Kidney glomerular epithelial cell (primary cell): ENCODE measurements at places on chromosomes 12 and 14.
A peak's percentile ranks its signal among the peaks of the same experiment; 100 is the strongest.

DNA sequence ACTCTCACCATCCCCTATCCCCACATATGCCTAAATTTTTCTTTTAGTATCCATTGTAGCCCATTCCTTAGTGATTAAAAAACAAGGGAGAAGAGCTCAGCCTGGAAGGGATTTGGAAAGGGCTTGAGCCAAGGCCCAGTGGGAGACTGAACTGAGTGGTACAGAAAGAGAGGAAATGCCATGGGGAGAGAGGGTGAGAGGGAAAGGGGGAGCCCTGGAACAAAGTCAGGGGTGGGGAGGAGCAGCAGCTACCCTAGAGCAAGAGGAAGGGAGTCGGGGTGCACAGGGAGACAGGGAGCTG lies 2.6 kb upstream of the ATN1 start:
- no peak for DNase-seq

DNA sequence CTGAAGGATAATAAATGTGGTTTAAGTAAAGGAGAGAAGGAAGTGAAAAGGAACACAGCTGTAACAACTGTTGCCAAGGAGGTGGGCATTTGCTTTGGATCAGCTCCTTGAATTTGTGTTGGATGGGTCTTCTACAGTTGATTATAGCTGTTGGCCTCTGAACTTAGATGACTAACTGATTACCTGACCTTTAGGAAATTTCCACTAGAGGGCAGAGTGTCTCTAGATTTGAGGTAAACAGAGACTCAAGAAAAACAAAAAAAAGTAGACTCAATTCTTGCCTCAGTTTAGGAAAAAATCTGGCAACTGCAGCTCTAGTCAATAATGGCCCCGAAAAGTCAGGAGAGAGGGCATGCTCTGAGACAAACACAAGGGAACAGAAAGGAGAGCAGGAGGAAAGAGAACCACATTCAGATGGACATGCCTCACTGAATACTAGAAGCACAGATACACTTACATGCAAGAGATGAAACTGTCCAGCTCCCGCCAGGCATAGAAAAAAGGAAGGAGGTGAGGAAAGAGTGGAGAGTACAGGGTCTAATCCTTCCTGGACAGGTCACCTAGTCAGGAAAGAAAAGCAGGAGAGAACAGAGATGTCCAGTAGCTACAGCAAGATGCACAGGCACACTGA lies 20.6 kb downstream of the COX14 start:
- DNase-seq, result peak; percentile 26

DNA sequence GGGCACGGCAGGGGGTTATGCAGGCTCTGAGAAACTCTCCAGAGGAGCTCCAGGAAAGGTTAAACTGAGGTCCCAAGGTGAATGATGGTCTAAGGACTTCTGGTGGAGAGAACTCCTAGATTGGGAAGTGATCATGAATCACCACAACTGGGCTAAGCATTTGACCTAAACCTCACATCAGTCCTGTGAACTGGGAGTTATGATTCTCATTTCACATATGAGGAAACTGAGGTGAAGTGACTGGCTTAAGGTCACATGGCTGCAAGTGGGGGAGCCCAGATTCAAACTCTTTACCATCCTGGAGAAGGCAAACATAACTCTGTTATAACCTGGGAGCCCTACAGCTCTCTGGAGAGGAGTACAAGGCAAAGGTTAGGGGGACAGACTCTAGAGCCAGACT lies 4.2 kb downstream of the RARG start:
- DNase-seq, result no peak

GRCh38 chr14:87286191-87286590 lies 706.8 kb downstream of the GALC start:
- no peak for DNase-seq

GRCh38 chr14:86050072-86050683 lies 520.2 kb downstream of the FLRT2 start:
- no peak for DNase-seq

GRCh38 chr12:110599334-110599733 lies 14.6 kb upstream of the TCTN1 start:
- DNase-seq, result no peak

- DNase-seq, result no peak
Measured at GRCh38 chr12:125222876-125223275, 157.6 kb downstream of the AACS start.

DNA sequence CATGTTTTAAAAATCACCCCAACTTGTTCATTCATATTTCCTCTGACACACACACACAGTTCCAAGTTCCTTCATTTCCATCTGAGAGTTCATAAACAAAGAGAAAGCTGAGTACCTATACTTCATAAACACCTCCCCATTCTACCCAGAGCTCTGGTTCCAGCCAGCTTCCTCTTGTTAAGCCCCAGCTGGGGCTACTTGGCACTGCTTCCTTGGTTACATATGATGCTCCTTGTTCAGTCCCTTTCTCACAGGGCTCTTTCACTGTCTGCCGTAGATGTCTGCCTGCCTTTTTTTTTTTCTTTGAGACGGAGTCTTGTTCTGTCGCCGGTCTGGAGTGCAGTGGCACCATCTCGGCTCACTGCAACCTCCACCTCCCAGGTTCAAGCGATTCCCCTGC lies 77.5 kb downstream of the COX16 start:
- no peak for DNase-seq

- peak; percentile 40 for DNase-seq
Measured at GRCh38 chr12:26833743-26834490, 923 bp upstream of the ITPR2 start.

DNA sequence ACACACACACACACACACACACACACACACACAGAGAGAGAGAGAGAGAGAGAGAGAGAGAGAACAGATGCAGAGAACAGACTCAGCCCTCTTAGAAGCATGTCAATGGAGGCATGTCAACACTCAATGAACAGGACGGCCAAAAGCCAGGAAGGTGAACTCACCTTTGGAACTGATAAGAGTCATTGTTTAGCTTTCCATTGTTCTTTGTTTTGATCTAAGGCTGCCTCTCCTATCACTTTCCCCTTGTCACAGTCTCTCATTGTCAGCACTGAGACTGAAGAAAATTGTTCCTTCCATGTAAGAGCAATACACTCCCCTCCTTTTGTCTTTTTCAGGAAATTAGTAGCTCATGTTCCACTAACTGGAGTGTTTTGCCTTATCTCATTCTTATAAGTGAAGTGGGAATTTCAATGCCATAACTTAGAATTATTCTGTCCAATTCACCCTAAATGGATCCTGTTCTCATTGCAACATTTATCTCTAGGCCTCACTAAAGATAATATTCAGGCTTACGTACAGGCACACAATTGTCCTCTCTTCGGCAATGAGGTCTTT lies 218.0 kb downstream of the DUSP6 start:
- no peak for DNase-seq

DNA sequence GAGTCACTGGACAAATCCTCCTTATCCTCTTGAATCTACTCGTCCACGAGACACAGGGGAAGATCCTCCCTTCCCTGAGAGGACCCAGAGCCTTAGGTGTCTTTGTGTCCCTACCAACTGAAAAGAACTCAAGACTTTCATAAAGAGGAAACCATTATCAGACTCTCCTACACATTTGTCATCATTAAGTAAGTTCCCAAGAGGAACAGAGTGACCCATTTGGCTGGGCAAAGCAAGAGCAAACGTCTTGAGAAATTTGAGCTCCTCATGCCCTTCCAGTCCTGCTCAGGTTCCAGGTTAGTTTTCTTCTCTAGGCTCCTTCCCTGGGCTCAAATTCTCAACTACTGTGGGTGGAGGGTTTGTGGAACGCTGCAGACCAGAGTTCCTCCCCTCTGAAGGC lies 5.7 kb downstream of the MLF2 start:
- no peak for DNase-seq

DNA sequence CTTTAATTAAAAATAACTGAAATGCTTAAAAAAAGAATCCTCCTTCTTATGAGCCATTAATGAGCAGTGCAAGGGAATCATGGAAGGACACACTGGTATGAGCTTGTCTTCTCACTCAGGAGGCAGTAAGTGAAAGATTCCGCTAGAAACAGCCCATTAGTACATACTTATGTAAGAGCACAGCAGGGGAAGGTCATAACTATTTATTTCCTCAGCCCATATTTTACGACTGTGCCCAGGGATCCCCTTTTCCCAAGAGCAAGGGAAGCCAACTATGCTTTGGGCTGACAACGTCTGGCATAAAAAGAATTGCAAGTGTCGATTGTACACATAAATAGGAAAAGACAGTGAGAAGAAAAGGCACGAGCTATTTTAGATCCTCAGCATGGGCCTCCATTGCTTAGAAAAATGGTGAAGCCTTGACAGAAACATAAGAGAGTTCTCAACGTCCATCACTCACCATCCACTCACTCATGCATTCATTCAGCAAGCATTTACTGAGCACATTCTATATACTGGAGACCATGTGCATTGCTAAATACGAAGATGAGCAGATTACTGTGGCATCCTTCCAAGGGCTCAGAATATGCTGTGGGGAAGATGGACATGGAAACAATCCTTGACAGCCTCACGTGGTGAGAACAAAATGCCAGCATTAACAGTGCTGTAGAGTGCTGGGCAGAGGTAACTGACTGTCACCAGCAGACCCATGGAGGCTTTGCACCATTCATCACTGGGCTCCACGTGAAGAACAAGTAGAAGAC lies 152.7 kb downstream of the NTF3 start:
- DNase-seq, result no peak

GRCh38 chr14:34420547-34421150 lies 41.4 kb downstream of the SPTSSA start:
- DNase-seq, result no peak

DNA sequence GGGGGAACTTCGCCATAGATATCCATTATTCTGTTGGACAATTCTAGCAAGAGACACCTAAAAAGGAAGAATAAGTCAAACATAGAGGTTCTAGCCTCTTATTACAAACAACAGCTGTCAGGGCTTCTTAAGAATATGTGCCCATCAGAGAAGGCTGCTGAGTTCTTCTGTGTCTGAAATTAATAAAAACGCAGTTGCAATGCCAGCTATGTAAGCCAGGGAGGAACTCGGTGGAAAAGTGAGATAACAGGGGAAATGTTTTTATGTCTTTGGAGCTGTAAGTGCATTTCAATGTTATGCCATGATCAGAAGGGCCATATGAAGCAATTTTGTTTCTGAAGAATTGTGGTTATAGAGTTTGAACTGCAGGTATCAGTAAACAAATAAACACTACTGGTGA lies 95.0 kb downstream of the SYT1 start:
- DNase-seq, result no peak

- no peak for DNase-seq
Measured at GRCh38 chr14:20035449-20035848, 389 bp downstream of the OR4K13 start.

- DNase-seq, result no peak
Measured at GRCh38 chr14:68492381-68493151, 300.3 kb downstream of the ZFP36L1 start.

DNA sequence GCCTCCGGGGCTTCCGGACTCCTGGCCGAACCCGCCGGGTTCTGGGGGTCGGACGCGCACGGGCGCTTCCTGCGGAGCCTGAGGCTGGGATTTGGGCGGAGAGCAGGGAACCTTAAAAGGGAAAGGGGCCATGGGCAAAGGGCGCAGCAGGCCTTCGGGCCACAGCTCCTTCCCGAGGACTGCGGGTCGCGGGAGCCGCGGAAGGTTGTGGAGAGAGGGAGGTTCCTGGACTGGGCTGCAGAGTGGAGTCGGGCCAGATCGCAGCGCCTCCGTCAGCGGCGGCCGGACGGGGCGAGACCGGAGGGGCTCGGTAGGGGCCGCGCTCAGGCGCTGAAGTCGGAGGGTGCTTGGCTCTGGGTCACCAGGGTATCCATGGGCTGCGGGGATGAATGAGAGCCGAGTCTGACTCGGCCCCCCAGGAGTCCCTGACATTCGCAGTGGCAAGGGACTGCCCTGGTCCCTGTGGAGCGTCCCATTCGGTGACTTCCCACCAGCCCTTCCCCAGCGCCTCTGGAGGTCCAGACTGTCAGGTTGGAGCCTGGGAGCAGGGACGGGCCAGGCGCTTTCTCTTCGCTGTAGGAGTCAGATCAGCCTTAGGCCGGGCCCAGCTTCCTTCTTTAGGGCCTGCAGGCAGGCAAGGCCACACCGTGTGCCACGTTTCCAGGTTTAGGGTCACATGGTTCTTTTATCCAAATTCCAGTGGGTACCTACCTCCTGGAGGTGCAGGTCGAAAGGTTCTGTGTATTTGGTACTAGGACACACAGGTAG lies 938 bp upstream of the SLC25A29 start:
- DNase-seq, result no peak

DNA sequence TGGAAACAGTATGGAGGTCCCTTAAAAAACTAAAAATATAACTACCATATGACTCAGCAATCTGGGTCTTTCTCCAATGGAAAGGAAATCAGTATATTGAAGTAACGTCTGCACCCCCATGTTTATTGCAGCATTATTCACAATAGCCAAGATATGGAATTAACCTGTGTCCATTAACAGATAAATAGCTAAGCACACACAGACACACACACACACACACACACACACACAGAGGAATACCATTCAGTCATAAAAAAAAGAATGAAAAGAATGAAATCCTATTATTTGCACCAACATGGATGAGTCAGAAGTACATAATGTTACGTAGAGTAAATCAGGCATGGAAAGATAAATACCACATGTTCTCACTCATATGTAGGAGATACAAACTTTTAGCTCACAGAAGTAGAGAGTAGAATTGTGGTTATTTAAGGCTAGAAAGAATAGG lies 4.7 kb downstream of the KLRK1 start:
- peak; percentile 94 for DNase-seq

GRCh38 chr14:67940486-67941455 lies 121.2 kb downstream of the RAD51B start:
- DNase-seq, result peak; percentile 15

GRCh38 chr12:100248886-100249285 lies 18.0 kb downstream of the DEPDC4 start:
- DNase-seq, result no peak

- no peak for DNase-seq
Measured at GRCh38 chr12:91210144-91210543, 27.5 kb upstream of the DCN start.

- no peak for DNase-seq
Measured at GRCh38 chr12:104547235-104547634, 90.5 kb downstream of the CHST11 start.

GRCh38 chr12:127962303-127962702 lies 304.7 kb upstream of the TMEM132C start:
- no peak for DNase-seq

GRCh38 chr14:95784137-95784536 lies 70.2 kb upstream of the TCL1A start:
- peak; percentile 21 for DNase-seq

DNA sequence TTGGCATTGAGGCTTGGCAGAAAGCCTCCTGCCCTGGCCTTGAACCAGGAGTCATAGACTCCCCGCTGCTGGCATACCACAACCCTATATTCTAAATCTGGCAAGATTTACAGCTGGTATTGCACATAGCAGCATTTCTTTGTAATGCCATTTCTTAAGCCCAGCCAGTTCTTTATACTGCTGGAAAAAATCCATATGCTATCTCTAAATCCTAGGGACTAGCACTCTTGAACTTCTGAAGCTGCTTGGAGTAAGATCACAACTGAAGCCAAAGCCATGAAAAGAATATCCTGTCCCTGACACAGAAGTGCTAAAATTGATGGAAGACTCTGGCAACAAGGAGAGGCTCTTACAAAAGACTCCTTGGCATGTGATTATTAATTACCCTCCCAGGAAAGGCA lies 89.3 kb downstream of the KCNC2 start:
- no peak for DNase-seq
